Stimulated activated CD8-positive, alpha-beta memory T cell treated with anti-CD3 and anti-CD28 coated beads, Interleukin-15, amount 100 ng/mL, for 48 hours (primary cell): ENCODE measurements at places on chromosomes 12 and 14.

DNA sequence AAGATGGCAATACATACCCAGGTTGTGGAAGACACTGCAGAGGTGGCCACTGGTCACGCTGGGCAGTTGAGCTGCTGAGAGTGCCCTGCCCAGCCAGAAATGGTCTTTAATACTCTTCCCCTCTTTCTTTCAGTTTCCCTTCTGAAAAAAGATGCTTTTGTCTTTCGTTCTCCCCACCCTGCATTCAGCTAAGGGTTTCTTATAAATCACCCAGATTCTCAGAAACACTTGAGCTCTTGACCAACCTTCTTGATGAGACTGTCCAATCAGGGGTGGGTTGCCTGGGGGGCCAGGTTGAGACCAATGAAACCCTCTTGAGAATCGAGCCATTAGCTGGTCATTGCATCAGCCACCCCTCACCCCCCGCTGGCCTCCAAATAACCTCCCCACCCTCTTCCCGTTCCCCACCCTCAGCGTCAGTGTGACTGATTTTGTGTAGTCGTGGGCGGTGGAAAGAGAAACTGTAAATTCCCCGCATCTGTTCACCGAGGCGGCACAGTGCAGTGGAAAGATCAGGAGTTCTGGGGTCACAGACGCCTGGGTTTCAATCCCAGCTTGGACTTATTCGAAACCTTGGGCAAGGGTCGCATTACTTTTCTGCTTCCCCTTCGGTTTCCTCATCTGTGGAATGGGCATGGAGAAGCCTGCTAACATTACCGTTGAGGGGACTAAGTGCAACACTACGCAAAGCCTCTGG lies 52.3 kb downstream of the SLC25A47 start:
- peak; percentile 85 for DNase-seq

DNA sequence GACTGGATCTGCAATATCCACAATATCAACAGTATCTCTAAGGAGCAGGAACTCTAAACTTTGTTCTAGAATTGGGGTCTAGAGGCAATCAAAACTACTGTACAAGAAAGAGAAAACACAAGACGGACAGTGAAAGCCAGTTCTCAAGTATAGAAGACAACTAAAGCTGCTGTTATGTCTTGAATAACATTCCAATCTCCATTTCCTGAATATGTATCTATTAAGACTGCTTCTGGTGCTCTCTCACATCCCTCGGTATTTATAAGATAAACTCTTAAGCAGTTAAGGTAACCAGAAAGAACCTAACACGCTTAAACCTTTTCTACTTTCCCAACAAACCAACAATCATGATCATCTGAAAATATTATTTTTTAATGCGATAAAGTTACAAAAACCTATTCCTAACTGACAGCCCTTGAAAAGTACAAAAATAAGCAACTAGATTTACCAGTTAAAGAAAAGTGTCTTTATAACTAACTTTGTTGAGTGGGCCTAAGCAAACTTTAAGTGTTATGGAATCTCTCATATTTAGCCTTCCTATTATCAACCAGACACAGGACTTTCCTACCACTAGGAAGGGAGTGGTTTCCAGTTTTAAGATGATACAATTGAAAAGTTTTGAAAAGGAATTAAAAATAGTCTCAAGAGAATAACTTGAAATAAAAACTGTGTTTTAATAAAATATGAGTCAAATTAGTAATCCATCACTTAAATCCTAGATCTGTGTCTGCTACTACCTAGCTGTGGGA lies 30.7 kb downstream of the NUMB start:
- no peak for DNase-seq

DNA sequence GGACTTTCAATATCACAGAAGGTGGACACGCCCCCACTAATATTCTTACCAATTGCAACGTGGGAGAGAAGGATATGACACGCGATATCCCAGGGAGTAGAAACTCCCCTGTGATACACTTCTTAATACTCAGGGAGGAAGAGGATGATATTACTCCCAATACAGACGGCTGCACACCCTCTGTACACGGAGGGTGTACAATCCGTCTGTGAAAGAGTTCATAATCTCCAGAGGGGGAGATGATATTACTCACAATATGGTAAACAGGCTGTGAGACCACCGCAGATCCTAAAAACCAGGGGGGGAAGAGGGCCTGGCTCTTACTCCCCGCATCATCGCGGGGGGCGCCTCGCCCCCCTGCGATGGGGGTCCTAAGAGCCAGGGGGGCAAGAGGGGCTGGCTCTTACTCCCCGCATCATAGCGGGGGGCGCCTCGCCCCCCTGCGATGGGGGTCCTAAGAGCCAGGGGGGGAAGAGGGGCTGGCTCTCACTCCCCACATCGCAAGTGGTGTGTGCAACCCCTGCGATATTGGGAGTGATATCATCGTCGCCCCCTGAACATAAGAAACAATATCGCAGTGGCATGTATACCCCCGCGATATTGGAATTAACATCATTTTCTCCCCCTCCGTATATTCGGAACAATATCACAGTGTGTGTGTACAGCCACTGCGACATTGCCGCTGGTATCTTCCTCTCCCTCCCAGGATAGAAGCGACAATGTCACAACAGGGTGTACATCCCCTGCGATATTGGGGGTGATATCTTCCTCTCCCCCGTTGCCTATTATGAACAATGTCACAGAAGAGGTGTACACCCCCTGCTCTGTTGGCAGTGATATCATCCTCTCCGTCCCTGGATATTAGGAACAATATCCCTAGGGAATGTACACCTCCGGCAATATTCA lies 8.9 kb upstream of the CLEC6A start:
- DNase-seq = no peak

DNA sequence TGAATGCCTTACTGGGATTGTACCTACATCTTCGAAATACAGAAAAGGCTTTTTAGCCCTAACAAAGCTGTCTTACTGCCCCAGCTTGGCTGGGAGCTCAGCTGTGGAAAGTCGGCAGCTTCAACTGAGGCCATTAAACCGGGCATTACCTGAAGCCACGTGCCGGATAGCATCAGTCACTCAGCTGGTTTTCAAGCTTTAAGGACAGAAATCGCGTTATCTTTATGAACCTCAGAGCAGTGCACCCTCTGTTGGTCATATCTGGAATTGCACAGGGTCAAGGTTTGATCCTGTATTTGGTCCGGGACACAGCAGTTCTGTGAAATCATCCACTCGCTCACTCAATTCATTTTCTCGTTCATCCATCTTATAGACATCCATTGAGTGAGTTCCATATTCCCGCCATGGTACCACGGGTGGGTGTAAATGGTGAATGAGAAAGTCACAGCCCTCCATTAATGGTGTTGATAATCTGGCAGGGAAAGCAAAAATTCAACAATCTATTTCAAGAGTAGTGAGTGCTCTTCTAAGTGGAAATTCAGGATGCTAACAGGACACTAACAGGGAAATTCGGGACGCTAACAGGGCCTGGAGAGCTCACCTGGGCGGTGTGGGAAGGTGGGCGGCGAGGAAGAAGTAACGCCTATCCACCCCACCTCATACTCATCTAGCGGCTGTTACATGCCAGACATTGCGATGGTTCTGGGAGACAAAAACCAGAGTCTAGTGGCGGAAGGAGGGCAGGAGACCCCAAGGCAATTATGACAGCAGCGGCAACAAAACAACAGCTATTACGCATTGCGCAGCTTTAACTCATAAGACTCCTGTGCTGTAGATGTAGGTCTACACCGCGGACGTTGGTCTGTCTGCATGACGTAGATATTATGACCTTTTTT lies 60.6 kb upstream of the TCL1A start:
- peak; percentile 3 for DNase-seq

DNA sequence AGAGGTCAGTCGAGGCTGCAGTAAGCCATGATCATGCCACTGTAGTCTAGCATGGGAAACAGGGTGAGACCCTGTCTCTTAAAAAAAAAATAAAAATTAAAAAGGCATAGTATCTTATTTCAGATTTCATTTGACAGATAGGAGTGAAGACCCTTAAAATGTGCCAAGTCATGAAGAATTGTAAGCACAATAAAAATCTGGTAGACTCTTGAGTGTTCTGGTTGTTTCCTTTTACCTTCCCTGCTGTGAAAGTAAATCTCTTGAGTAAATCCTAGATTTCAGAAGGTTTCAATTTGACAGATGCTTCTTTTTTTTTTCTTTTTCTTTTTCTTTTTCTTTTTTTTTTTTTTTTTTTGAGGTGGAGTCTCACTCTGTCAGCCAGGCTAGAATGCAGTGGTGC lies 109.0 kb downstream of the ESR2 start:
- DNase-seq = no peak

DNA sequence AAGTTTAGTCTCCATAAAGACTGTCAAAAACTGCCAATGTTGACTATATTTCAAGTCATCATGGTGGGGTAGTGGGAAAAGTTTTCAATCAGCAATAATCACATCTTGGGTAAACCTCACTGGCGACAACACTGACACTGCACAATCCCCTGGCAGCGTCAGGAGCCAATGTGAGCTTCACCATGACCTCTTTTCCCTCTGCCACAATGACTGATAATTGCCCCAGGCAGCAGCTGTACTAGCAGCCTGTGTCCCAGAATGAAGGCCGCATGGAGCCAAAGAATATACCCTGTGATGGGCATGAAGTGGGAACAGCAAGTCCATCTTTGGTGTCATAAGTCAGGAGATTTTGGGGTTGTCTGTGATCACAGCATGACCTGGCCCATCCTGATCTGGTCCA lies 5.3 kb downstream of the MMAB start:
- no peak for DNase-seq

DNA sequence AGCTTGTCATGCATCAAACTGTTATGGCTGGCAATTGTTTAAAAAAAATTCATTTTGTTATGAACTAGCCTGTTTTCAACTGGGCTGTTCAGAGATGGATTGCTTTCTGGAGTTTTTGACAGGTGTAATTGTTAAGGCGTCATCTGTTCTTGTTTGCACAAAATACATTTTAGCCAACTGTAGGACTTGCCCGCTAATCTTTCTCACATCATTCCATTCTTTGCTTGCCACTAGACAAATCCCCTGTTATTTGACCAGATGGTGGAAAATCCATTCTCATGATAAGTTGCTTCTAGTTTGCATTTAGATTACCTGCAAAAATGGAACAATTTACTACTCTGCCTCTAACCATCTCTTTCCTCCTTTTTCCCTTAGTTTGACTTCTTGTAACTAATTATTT lies 114.3 kb downstream of the NPAS3 start:
- no peak for DNase-seq

GRCh38 chr12:87323369-87323768 lies 705.8 kb downstream of the C12orf50 start:
- no peak for DNase-seq

DNA sequence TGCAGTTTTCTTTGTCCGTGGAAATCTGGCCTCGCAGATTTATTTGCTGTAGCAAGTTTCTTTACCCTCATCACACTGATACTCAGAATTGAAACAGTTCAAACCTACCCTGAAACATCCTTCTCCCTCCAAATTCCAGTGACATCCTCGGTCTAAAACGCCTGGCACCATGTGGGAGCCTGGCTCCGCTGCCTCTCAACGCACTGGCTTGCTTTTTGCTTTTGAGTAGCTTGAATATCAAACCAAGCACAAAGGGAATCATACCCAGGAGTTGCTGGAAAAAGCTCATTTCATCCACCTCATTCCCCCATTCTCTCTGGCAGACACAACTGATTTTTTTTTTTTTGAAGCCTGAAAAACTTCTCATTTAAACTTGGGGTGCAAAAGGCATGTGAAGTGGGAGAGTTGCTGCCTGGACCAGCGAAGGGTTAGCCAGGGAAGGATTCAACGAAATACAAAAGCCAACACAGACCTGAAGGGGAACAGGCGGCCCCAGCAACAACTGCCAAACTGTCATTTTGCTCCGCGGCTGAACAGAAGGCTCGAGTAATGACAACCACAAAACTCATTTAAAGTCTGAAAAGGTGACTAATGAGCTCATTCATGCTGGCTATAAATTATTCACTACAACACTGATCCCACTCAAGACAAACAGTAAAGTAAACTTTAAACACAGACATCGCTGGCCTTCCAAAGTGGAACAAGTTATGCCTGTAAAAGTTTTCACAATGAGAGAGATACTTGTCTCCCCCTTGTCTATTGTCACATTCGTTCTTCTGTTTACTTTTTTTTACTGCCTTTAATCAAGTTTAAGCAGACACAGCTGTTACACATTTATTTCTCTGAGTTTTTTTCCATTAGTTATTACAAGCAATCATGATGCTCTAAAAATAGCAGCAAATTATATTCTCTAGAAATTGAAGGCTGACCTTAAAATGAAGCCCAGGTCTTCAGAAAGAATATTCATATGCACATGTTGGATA lies 12.5 kb upstream of the FOXN3 start:
- DNase-seq = peak; percentile 58

- DNase-seq = no peak
These were observed 439.4 kb downstream of the CCDC91 start for GRCh38 chr12:28629691-28630090.
